Fibroblast of skin of left quadriceps (primary cell): ENCODE measurements at places on chromosomes 16 and 17.

DNA sequence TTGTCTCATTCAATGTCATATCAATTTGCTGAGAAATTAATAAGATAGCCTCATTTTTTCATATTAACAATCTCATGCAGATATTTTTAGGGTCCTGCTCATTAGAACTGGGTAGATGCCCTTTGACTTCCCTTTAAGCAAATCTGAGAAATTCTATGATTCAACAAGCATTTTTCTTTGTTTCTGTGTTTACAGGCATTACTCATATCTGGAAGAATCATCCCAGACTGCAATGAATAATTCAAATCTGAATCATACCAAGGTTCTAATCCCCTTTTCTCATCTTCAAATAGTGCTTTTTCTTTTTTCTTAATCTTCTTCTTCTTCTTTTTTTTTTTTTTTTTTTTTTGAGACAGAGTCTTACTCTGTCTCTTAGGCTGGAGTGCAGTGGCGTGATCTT lies 69.2 kb upstream of the KIFC3 start:
- DNase-seq, result peak; percentile 34

DNA sequence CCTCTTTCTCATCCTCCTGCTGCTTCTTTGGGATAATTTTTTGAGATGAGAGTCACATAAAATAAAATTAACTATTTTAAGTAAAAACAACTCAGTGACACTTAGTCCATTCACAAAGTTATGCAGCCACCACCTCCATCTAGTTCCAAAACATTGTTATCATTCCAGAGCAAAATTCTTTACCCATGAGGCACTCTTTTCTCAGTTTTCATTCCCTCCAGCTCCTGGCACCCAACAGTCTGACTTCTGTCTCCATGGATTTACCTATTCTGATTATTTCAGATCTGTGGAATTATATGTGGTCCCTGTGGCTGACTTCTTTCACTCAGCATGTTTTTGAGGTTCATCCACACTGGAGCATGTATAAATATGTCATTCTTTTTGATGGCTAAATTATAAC lies 239.9 kb upstream of the DYNLRB2 start:
- DNase-seq, result peak; percentile 59

GRCh38 chr16:68401871-68402747 lies 46.2 kb downstream of the SMPD3 start:
- peak; percentile 19 for DNase-seq

DNA sequence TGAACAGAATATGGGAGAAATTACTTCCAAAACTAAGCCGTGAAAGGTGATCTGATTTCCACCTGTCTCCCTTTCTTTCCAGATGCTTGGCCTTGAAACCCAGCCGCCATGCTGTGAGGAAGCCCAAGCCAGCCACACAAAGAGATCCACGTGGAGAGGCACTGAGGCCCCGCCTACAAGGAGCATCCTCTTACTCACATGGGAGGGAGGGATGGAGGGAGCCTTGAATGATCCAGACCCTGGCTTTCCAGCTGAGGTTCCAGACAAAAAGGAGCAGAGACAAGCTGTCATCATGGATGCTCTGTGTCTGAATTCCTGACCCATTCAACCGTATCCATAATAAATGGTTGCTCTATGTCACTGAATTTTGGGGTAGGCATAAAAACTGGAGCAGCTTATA lies 48.9 kb upstream of the HAPSTR1 start:
- DNase-seq, result no peak

- no peak for DNase-seq
These were observed 2.6 kb downstream of the BAIAP3 start for GRCh38 chr16:1335996-1336395.

DNA sequence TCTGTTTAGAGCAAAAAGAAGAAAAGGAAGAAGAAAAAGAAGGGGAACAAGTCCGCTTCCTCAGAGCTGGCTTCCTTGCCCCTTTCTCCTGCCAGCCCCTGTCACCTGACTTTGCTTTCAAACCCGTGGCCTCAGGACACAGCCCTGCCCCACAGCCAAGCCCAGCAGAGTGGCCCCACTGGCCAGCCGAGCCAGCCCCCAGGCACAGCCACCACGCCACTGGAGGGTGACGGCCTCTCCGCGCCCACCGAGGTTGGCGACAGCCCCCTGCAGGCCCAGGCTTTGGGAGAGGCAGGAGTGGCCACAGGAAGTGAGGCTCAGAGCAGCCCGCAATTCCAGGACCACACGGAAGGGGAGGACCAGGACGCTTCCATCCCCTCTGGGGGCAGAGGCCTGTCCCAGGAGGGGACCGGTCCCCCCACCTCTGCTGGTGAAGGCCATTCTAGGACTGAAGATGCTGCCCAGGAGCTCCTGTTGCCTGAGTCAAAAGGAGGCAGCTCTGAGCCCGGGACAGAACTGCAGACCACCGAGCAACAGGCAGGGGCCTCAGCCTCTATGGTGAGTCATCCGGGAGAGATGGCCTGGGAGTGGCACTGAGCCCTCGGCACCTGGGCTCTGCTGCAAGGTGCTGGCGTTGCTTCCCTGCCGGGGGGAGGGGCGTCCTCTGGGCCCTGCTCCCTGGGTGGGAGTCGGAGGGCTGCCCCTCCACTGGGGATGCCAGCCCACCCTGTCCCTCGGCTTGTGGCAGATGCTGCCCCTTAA lies 27.3 kb downstream of the RNF213 start:
- no peak for DNase-seq

DNA sequence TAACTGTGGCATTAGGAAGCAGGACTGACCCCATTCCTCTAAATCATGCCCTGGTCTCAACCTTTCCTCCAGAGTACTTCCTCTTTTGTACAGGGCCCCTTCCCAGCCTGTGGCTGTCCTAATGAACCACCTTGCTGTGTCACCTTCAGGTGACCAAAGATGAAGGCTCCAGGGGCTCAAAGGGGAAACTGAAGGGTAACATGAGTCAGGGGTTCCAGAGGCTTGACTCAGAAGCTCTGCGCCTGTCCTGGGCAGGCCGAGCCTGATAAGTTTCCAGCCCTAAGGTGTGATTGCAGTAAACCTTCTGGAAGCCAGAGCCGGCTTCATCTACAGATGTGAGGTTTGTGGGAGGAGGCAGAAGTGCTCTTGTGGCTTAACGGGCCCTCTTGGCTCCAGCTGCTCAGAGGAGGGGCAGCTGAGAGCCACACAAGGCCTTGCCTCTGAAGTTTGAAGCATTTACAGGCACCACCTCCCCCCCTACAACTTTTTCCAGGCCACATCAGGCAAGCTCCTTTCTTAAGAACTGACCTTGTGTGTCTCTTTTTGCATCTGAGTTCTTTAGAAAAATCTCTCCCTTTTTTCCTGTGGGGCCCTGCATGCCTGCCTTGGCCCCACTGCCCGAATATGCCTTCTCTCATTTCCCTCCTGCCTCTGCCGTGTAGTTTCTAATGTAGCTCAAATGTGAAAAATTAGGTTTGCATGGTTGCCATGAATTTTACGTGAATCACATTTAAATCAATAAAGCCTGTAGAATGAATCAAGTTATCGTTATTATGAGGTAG lies 149.9 kb downstream of the CLEC16A start:
- DNase-seq, result no peak

- no peak for DNase-seq
These were observed 3.6 kb upstream of the CCDC154 start for GRCh38 chr16:1447965-1448364.

DNA sequence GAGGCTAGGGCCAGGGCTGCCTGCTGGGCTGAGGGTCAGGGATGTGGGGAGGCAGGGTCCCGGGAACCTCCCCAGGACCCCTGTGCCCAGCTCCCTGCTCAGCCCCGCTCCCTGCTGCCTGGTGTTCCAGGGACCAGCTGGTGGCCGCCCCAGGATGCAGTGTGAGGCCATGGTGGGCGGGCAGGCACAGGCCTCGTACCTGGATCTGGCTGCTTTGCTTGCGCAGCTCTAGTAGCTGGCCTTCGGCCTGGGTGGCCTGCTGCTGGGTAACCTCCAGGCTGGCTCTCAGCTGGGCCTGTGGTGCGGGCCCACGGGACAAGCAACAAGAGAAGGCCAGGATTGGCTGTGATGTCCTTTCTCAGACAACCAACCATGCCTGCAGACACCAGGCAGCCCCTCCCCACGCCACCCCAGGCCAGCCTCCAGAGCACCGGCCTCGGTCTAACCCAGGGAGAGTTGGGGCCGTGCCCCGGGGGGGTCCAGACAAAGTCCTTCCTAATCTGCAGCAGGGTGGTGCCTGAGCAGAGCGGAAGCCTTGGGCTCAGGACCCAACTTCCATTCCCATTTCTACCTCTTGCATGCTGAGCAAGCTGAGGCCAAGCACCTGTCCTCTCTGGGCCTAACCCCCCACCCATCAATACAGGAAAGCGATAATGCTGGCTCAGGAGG lies 4.1 kb downstream of the TRIM65 start:
- no peak for DNase-seq
